Fibroblast of gingiva (primary cell): ENCODE measurements at places on chromosomes 2 and 18.

GRCh38 chr2:39525636-39526412, 88.7 kb upstream of the MAP4K3 start:
- DNase-seq, result no peak

GRCh38 chr2:84999553-84999955, 28.6 kb downstream of the KCMF1 start:
- no peak for DNase-seq

- no peak for DNase-seq
Observed at GRCh38 chr2:129775952-129776653, 203.4 kb upstream of the RAB6C start.

DNA sequence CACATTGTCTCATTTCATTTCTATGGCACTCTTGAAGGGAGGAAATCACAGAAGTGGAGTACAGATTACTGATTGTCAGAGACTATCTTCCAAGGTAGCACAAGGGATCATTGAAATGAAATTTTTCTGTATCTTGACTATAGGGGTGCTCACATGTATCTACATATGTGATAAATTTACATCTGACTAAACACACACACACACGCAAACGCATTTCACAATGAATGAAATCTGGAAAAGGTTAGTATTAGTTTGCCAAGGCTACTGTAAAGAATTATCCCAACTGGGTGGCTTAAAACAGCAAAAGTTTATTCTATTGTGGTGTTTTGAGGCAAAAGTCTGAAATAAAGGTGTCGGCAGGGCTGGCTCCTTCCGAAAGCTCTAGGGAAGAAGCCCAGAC, 144.6 kb downstream of the SH3BP4 start:
- DNase-seq, result peak; percentile 56

DNA sequence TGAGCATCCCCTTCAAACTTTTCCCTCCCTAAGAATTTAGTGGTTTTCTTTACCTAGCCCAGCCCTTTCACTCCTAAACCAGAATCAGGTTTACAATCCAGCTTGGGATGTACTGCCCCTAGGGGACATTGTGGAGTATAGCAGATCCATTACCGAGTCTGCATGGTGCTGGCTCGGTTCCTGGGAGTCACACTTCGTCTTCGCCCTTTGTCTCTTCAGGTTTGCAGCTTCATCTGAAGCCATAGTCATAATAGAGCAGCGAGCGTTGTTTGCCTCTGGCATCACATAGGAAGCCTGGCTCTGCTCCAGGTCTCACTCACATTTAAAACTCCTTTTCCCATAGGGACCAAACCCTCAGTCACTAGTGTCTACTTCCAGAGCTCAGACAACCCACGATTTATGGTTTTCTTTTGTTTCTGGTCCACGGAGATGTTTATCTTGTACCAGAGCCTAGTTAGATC, 16.8 kb upstream of the LYPD6 start:
- no peak for DNase-seq

- no peak for DNase-seq
Observed at GRCh38 chr18:50704357-50704940, 115.4 kb downstream of the MRO start.

- DNase-seq, result no peak
Observed at GRCh38 chr18:68461481-68462018, 253.4 kb downstream of the TMX3 start.

GRCh38 chr2:147910990-147911473, 66.2 kb downstream of the ACVR2A start:
- peak; percentile 67 for DNase-seq
